Liver (tissue), 10 donors: ENCODE measurements at places on chromosomes 16 and 17. TPM values are rescaled to one million over a fixed set of nuclear protein-coding genes. Genes with fewer than 3 reads are reported as not detected.

DNA sequence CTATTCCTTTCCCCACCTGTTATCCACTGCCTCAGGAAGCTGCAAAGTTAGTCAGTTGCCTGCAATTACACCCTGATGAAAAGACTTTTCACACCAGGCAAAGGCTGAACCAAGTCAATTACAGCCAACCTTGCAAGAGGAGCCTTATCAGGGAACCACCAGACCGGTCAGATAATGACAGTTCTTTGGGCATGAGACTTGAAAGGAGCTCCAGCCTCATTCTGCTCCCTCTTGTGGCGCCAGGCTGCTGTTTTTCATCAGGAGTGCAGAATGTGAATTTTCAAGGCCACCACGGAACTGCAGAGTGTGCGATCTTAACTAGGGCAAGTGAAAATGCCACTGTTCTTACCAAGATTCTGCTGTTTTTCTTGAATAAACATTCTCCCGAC lies 22.5 kb downstream of the DNAI2 start:
- no peaks in the 10 kb centered on the region for H3K27me3 ChIP-seq
- no peak overlapping the region for H3K27ac ChIP-seq

GRCh38 chr17:80978499-80979497 lies 12.8 kb upstream of the CHMP6 start:
- no peaks in the 10 kb centered on the region for H3K27me3 ChIP-seq
- DNase-seq, result no peak
- no peak overlapping the region for H3K4me3 ChIP-seq
- H3K4me1 ChIP-seq, result no peaks in the 10 kb centered on the region
- H3K36me3 ChIP-seq, result no peaks in the 10 kb centered on the region

GRCh38 chr17:80876950-80877728 lies 114.5 kb upstream of the CHMP6 start:
- no peaks in the 10 kb centered on the region for H3K36me3 ChIP-seq
- H3K27me3 ChIP-seq, result no peaks in the 10 kb centered on the region
- DNase-seq, result no peak
- peaks cover 3% of the 10 kb centered on the region for H3K4me1 ChIP-seq

GRCh38 chr16:59907611-59908010 lies 1173.5 kb upstream of the GOT2 start:
- no peak overlapping the region for H3K27ac ChIP-seq
- no peak for DNase-seq
- no peaks in the 10 kb centered on the region for H3K36me3 ChIP-seq
- H3K4me1 ChIP-seq, result no peaks in the 10 kb centered on the region

GRCh38 chr16:57970970-57971369 lies at the start of gene CNGB1:
Gene CNGB1, minus strand, starts transcription at chr16:57971128. Its CDS starts 3,842 bp downstream, at chr16:57967286.
- no peak within 1 kb of the TSS for H3K4me3 ChIP-seq
- no peak within 1 kb of the TSS for H3K27ac ChIP-seq
- no peak for DNase-seq
- no peaks in the 10 kb centered on the region for H3K4me1 ChIP-seq
- no peaks in the 10 kb centered on the region for H3K27me3 ChIP-seq

DNA sequence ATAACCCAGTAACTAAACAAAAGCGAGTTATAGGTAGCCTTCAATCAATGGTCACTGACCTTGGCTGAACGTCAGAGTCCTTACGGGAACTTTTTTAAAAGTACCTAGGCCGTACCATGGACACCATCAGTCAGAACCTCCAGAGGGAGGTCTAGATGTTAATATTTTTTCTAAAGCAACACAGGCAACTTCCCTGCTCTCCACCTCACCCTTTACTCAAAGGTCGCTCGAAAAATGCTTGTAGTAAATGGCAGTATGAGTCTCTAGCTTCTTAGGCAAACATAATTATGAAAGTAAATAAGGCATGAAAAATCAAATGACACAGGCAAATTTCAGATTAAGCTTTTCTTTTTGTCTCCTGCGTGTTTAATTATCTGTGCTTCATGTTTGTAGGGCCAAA lies 82.1 kb downstream of the SLC39A11 start:
- H3K4me1 ChIP-seq, result no peaks in the 10 kb centered on the region
- peaks cover 1% of the 10 kb centered on the region for H3K36me3 ChIP-seq
- H3K4me3 ChIP-seq, result no peak overlapping the region
- H3K27me3 ChIP-seq, result no peaks in the 10 kb centered on the region

GRCh38 chr17:35778641-35779196 lies 16.7 kb downstream of the MMP28 start:
- H3K27ac ChIP-seq, result no peak overlapping the region
- H3K27me3 ChIP-seq, result no peaks in the 10 kb centered on the region
- H3K4me3 ChIP-seq, result no peak overlapping the region
- H3K4me1 ChIP-seq, result peaks cover 8% of the 10 kb centered on the region
- no peak for DNase-seq
- H3K36me3 ChIP-seq, result no peaks in the 10 kb centered on the region

GRCh38 chr17:63987221-63988126 lies 10.7 kb upstream of the PRR29 start:
- no peak for DNase-seq
- H3K27me3 ChIP-seq, result no peaks in the 10 kb centered on the region
- H3K4me1 ChIP-seq, result no peaks in the 10 kb centered on the region
- no peak overlapping the region for H3K27ac ChIP-seq
- no peak overlapping the region for H3K4me3 ChIP-seq

GRCh38 chr16:3349175-3349574 lies 6.5 kb upstream of the OR2C1 start:
- no peak for DNase-seq
- no peaks in the 10 kb centered on the region for H3K36me3 ChIP-seq
- no peaks in the 10 kb centered on the region for H3K4me1 ChIP-seq
- no peak overlapping the region for H3K4me3 ChIP-seq
- no peaks in the 10 kb centered on the region for H3K27me3 ChIP-seq

DNA sequence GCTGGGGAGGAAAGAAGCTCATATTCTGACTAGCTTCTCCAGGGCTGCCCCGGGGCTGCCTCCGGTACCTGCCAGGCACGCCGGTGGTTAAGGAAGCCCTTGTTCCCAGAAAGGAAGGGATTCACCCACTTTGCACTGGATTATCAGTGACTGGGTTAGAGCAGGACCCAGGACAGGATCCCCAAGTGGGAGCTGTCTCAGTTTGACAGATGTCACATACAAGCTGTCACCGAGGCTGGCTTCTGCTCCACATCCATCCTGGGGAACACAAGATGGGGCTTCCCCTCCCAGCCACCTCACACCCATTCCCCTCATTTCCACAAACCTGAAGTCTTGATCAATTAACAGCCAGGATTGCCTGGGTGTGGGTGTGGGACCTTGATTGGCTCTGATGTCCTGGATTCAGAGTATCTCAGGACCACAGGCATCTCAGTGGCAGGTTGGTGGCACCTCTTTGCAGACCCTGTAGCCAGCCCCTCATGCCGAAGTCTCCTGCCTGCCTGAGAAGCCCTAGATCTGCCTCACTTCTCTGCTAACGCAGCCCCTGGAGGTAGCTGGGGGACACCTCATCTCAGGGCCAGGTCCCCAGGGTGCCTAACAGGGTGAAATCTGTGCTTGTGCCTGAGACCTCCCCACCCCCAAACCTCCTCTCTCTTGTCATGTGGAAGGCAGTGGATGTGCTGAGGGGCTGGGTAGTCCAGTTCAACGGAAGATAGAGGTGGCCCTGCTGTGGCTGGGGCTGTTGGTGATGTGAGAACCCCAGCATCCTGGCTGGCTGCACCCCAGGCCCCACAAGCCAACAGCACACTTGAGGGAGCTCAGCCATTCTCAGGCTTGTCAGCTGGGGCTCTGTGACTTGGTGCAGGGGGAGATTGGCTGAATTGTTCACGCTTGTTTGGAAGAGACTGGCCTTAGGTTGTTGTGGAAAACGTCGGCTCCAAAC lies 1.4 kb downstream of the CACNG5 start:
- no peak overlapping the region for H3K4me3 ChIP-seq
- no peaks in the 10 kb centered on the region for H3K36me3 ChIP-seq
- no peak overlapping the region for H3K27ac ChIP-seq

- H3K4me3 ChIP-seq, result no peak overlapping the region
- H3K4me1 ChIP-seq, result no peaks in the 10 kb centered on the region
- H3K27me3 ChIP-seq, result no peaks in the 10 kb centered on the region
These were observed 219.7 kb upstream of the RPL38 start for GRCh38 chr17:73983621-73984400.

DNA sequence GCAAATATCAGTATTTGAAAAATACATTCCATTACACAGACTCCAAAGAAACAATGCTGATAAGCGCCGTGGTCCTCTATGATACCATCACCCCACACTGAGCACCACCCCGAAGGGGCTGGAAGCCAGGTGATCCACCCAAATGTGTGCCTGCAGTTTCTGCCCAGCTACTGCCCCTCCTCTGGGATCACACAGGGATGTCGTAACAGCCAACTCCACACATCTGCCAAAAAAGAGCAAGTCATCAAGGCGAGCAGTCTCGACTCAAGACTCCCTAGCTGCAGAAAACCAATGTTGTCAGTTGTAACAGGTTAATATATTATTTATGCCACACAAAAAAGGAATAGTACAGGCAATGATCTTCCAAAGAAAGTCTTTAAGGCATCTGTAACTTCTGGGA lies 21.0 kb downstream of the CYB5D2 start:
- no peak overlapping the region for H3K27ac ChIP-seq
- no peaks in the 10 kb centered on the region for H3K27me3 ChIP-seq
- no peak for DNase-seq
- H3K4me1 ChIP-seq, result no peaks in the 10 kb centered on the region

- H3K36me3 ChIP-seq, result no peaks in the 10 kb centered on the region
- DNase-seq, result peak; percentile 86
- peak overlapping the region; percentile 89 for H3K27ac ChIP-seq
- H3K4me3 ChIP-seq, result peak overlapping the region; percentile 93
- no peaks in the 10 kb centered on the region for H3K27me3 ChIP-seq
These were observed 22.7 kb downstream of the TMEM235 start for GRCh38 chr17:78253946-78254672.

DNA sequence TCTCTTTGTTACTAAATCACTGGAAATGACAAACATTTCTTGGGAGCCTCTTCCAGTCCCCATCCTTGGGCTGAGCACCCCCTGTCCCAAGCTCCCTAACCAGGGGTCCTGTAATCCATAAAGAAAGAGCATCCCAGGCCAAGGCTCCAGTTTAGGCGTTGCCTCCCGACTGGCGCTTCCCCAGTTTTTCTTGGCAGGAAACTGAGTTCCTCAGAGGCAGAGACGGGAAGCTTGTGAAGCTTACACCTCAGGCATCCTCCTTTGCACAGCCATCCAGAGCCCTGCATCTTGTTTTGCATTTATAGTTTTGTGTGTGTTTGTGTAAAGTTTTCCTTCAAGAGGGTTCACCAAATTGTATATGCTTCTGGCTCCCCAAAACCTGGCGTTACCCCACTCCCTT lies 7.1 kb downstream of the COPZ2 start:
- H3K4me1 ChIP-seq, result peaks cover 3% of the 10 kb centered on the region
- DNase-seq, result no peak
- no peak overlapping the region for H3K27ac ChIP-seq
- H3K36me3 ChIP-seq, result no peaks in the 10 kb centered on the region
- H3K27me3 ChIP-seq, result no peaks in the 10 kb centered on the region

GRCh38 chr17:76626442-76626841 lies 17.1 kb downstream of the ST6GALNAC1 start:
- H3K4me3 ChIP-seq, result no peak overlapping the region
- no peaks in the 10 kb centered on the region for H3K4me1 ChIP-seq
- H3K27me3 ChIP-seq, result no peaks in the 10 kb centered on the region

- no peaks in the 10 kb centered on the region for H3K36me3 ChIP-seq
- no peak overlapping the region for H3K27ac ChIP-seq
- no peak for DNase-seq
- H3K4me1 ChIP-seq, result no peaks in the 10 kb centered on the region
- no peaks in the 10 kb centered on the region for H3K27me3 ChIP-seq
- H3K4me3 ChIP-seq, result no peak overlapping the region
These were observed 190.3 kb downstream of the ZNF423 start for GRCh38 chr16:49665482-49666230.

DNA sequence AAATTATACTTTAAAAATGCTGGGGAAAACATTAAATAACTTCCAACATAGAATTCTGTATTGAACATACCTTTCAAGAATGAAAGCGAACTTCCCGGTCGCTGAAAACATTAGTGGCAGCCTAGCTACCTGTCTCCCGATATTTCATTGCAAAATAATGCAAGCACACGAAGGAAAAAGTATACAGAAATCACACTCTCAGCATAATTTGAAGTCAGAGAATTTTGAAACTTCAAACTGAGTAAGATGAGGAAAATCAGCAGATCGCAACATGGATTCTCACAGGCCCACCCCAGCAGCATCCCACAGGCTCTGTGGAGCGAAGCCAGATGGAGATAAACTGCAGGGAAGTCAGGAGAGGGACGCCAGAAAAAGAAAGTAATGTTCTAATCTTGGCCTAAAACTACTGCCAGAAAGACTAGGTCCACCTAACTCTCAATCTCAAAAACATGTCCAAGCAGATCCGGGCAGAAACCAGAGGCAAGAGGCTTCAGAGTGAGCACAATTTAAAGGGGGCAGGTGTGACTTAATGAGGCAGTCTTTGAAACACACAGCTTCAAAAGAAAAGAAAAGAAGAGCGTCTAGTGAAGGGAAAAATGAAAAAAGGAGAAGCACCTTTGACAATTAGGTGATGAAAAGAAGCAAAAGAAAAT lies 4.8 kb upstream of the GOSR1 start:
- H3K36me3 ChIP-seq, result no peaks in the 10 kb centered on the region
- no peak overlapping the region for H3K27ac ChIP-seq
- H3K4me1 ChIP-seq, result no peaks in the 10 kb centered on the region
- no peaks in the 10 kb centered on the region for H3K27me3 ChIP-seq
- no peak overlapping the region for H3K4me3 ChIP-seq

DNA sequence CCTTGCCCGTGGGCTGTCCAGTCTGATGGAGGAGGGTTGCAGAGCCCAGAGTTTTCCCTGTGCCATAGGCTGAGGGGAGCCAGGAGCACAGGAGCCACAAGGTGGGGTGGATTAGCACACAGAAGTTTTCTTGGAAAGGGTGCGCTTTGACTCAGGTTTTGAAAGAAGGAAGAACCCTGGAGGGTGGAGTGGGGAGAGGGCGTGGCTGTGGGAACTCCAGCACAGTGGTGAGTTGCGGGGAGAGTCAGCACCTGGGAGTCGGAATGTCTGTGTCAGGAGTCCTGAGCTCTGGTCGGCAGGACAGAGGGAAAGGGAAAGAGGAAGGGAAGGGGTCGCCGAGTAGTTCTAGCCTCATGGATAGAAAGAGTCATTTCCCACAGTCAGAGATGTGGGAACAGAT lies 8.9 kb upstream of the KRT14 start:
- no peaks in the 10 kb centered on the region for H3K36me3 ChIP-seq
- H3K4me3 ChIP-seq, result no peak overlapping the region
- no peak overlapping the region for H3K27ac ChIP-seq

The TTYH2 gene
- 0.72 TPM for polyA plus RNA-seq

The TEKT5 gene
- polyA plus RNA-seq, result not detected

The RTN4RL1 gene
- polyA plus RNA-seq, result 5.4 TPM

The TP53TG3B gene
- polyA plus RNA-seq, result not detected

The PPP1R1B gene
- polyA plus RNA-seq, result not detected

The MT1M gene
- 229 TPM for polyA plus RNA-seq

The CMC2 gene
- 56.7 TPM for polyA plus RNA-seq

The CCL22 gene
- polyA plus RNA-seq, result 0.02 TPM

The MT1X gene
- polyA plus RNA-seq, result 3,979 TPM

The PKMYT1 gene
- 3.4 TPM for polyA plus RNA-seq
